Activated T-cell treated with anti-CD3 and anti-CD28 coated beads, Interleukin-2, amount 50 U/mL, for 72 hours (primary cell): ENCODE measurements at places on chromosomes 3 and 15.

- no peak for DNase-seq
Observed at GRCh38 chr3:141382571-141382970, 14.3 kb downstream of the ZBTB38 start.

DNA sequence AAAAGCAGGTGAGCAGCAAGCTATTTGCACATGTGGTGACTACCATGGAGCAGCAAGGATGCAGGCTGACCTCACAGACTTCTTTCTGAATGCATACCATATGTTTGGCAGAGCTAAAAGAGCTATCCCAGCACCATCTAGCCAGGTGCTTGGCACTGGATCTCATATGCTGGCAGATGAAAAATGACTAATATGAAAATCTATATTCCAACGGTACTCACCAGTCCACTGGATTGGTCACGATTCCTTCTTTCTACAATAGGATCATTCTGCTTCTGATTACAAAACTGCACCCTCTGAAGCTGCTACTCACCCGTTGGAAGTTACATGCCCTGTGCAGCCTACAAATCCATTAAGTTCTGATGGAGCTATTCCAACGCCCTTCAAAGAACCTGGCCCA, 714.3 kb upstream of the CFAP20DC start:
- DNase-seq = no peak

GRCh38 chr15:76169911-76170800, 110.4 kb downstream of the TMEM266 start:
- no peak for DNase-seq

DNA sequence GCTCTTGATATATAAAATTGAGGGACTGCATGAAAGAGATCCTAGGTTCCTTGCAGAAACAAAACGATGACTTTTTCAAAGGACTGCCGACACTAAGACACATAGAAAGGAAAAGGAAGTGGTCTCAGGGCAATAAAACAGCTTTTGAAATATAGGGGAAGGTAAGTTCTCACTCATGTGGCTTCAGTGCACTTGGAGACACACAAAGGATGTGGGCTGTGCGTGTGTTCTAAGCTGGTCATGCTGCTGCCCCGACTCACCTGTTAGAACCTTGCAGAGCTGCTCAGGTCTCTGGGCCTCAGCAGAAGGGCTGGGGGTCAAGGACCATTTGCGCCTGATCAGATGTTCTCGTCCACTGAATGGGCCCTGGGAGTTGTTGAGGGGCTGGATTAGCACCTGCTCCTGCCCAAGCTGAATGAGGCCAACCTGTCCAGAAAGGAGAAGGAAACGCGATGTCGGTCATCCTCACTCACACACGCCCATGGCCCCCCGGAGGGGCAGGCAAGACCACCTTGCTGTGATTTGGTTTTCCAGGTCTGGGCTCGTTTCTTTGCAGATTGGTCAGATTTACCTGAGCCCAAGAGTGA, 11.1 kb downstream of the ADAMTS17 start:
- DNase-seq = peak; percentile 38

DNA sequence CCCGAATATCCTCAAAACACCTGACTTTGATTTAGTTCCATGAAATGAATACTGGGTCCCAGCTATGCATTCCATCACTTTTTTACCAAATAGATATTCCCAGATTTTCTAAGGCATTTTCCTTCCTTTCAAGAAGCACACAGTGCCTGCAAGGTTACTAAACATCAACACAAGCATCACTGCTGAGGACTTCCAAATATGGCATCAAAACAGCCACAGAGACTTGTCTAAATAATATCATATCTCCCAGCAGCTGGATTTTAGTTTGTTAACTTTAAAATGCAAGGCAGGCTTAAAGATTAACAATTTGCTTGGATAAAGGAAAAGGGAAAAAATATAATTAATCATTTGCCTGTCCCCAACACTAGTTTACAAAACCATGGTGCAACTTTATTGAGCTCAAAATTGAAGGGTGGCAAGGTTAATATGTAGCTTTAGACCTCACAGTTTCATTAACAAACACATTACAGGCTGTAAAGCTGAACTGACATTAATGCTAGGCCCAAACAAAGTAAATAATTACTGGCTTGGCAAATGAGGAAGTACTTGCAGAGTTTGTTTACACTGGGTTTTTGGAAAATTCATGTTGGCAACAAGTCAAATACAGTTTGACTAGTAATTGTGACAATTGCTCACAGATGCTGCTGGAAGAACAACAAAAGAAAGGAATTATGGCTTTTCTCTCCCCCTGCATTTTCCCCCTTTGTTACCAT, 401.7 kb upstream of the CDIN1 start:
- DNase-seq = no peak

- no peak for DNase-seq
Observed at GRCh38 chr3:60757724-60758123, 493.5 kb downstream of the FHIT start.

DNA sequence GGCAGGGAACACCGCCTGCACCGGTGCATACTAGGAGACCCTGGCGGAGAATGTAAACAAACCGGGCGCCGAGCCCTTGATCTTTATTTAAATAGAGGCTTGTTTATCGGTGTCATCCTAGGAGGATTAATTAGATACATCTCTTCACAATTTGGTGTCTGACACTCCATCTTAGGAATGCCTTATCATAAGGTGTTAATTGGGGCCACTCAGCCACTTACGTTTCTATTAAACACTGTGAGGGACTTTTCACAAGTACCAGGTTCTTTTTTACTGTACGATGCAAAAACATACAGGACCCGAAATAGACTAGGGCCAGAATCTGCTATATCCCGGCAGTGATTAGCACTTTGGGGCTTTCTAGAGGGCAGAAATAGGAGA, 8.0 kb downstream of the EOMES start:
- DNase-seq = no peak

GRCh38 chr3:48573973-48574585, 10.5 kb upstream of the UCN2 start:
- no peak for DNase-seq

GRCh38 chr15:28260722-28261121, 61.3 kb downstream of the HERC2 start:
- no peak for DNase-seq

DNA sequence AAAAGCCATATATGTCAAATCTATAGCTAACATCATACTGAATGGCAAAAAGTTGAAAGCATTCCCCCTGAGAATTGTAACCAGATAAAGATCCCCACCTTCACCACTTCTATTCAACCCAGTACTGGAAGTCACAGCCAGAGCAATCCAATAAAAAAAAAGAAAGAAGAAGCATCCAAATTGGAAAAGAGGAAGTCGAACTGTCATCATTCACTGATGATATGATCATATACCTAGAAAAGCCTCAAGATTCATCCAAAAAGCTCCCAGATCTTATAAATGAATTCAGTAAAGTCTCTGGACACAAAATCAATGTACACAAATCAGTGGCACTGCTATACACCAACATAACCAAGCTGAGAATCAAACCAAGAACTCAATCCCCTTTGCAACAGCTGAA, 97.4 kb downstream of the CBLB start:
- no peak for DNase-seq

DNA sequence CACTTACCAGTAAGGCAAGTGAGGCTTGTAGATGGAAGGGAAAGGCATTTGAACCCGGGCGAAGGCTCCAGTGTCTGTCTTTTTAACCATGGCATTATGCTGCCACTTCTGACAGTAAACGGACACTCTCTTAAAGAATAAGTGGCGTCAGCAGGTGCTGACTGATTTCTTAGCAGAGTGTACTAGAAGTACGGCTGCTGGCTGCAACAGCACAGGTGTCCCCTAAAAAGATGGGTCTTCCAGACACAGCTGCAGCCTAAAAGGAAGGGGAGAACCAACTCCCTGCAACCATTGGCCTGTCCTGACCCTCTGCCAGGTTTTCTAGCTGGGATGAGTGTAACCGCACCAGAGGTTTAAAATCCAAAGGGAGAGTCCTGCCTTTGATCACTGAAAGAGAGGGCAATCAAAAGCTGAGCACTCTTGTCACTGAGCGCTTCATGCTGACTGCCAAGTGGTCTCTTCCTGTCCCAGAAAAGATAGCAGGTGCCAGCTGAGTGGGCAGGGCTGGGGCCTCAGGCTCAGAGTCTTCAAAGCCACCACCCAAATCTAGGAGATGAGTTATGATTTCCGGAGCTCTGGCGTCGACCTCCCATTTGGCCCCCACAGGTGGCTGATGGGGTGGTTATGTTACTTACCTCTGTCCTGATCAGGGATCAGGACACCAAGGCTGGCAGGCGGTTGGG, 255.8 kb downstream of the SLCO3A1 start:
- DNase-seq = no peak

DNA sequence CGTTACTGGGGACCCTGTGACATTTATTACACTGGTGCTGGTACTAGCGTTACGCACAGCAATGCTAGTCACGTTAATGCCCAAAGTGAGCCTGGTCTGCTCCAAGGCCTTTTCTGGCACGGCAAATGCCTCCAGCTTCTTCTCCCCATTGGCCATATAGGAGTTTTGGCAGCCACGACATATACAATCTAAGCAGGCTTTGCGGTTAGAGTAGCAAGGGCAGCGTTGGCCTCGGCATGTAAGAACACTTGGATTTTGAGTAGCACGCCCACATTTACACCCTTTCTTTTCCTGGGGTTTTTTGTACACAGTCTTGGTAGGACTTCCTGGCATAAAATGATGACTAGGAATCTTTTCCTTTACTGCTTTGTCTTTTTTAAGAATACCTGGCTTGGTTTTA, 44.9 kb downstream of the MSL2 start:
- DNase-seq = no peak

GRCh38 chr15:31554261-31554660, 227.6 kb downstream of the KLF13 start:
- no peak for DNase-seq

DNA sequence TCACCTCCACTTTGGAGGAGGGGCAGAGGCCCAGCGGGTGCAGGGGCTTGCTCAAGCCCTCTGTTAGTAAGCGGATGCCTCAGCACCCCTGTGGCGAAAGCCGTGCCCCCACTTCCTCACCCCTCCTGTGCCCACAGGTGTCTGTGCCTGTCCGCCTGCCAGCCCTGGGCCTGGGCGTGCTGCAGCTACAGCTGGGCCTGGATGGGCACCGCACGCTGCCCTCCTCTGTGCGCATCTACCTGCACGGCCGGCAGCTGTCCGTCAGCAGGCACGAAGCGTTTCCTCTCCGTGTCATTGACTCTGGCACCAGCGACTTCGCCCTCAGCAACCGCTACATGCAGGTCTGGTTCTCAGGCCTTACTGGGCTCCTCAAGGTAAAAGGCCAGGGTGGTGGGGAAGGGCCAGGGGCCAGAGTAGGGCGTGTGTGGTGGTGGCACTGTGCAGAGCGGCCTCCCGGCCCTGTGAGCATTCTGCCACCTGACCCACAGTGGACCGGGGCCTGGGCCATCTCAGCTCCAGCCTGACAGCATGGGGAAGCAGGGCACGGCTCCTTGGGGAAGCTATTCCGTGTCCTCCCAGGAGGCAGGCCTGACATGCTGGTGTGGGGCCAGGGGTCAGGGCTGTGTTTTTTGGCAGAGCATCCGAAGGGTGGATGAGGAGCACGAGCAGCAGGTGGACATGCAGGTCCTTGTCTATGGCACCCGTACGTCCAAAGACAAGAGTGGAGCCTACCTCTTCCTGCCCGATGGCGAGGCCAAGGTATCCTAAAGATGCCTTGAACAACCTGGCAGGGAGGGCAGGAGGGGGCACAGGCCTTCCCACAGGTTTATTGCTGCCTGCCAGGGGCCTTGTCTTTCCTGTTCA, 9.0 kb downstream of the MAN2A2 start:
- DNase-seq = no peak

DNA sequence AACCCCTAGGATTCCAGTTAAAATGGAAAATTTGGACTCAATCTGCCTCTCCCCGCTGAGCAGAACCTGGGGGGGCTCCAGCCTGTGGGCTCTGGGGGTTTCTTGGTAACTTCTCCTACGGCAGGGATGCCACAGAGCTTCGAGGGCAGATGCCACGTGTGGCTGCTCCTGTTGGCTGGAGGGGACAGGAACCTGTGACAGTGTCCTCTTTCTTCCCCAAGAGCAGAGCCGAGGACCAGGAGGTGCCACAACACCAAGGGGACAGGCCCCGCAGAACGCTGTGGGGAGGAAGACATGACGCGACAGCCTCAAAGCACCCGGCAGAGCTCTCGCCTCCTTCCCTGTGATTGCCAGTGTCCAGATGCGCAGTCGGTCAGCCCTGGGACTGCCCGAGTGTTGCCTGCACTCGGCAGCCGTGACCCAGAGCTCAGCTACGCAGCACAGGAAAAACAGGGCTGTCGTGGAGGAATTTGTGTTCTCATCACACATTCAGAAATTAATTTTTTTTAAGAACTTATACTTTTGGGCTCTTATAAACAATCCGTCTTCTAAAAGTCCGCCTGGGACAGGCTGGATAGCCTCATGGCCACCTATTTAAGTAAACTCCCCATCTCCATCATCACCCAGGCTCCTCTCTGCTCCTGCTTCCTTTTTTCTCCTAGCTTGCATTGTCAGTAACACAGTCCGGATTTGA, 131.9 kb upstream of the MEF2A start:
- DNase-seq = no peak

DNA sequence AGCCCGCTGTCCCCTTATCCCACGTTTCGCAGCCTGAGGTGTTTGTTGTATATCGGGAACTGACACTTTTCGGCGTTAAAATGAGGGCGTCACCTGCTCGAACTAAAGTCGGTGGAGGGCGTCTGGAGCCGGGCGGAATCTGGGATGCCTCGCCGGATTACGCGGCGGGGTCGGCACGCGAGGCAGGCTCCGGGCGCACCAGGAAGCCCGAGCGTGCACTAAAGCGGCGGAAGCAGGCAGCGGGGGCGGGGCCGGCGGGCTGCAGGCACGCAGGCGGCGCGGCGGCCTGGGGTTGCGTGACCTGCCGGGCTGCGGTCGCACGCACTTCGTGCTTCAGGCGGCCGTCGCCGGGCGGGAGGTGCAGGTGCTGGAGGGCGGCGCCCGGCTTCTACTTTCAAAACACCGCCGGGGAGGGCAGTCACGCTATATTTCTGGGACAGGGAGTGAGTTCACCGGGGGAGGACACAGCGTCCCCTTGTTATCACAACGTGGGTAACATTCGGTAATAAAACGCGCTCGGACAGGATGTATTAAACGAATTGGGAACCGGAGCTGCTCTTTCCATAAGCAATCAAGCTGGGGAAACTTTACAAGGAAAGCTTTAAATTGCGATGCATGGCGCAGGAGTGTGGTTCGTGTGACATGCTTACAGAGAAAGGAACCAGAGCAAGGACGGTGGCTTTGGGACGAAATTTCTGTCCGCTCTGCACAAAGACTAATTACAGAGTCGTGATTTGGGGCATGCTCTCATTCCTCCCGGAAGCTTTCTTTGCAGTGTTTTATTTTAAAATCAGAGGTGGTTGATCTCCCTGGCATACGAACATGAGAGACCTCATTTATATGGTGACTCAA, 9.1 kb upstream of the LEKR1 start:
- peak; percentile 93 for DNase-seq

DNA sequence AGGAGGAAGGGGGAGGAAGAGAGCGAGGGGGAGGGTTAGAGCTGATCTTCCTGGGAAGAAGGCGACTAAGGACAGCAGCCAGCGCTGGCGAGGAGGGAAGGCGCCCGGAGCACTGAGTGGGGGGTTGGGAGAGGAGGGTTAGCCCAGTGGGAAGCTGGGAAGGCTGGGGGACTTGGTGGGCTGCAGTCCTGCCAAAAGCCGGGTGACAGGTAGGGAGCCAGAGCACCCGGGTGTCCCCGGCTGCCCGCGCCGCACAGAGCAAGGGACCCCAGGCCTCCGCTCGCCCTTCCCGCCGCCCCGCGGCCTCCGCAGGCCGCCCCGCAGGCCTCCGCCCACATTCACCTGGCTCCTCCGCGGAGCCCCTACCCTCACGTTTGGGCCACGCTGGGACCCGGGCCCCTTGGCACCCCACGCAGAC, 448 bp downstream of the SLC12A8 start:
- no peak for DNase-seq

- no peak for DNase-seq
Observed at GRCh38 chr15:67771189-67771800, 54.0 kb upstream of the SKOR1 start.
